ENCODE measurements at places on chromosomes 5 and 9. TPM values are rescaled to one million over a fixed set of nuclear protein-coding genes. Genes with fewer than 3 reads are reported as not detected.

- DNase-seq = no peak
These were observed 383.3 kb upstream of the SLC30A5 start for GRCh38 chr5:68710514-68710913.

DNA sequence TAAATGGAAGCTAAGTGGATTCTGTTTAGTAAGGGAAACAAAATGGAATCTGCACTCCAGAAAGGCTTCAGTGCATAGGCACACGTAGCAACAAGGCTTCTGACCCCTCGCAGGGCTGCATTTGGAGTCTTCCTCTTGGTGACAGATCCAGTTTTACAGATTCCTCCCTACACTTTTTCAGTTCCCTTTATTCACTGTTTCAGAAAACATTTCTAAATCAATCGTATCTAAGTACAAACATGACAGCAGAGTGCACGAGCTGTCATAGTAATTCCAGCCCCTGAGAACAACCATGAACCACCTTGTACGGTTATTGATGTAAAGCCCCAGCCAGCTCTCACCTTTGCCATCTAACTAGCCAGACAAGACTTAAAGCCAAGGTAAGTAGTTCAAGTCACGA, 491.6 kb downstream of the SEMA5A start:
- DNase-seq = no peak

DNA sequence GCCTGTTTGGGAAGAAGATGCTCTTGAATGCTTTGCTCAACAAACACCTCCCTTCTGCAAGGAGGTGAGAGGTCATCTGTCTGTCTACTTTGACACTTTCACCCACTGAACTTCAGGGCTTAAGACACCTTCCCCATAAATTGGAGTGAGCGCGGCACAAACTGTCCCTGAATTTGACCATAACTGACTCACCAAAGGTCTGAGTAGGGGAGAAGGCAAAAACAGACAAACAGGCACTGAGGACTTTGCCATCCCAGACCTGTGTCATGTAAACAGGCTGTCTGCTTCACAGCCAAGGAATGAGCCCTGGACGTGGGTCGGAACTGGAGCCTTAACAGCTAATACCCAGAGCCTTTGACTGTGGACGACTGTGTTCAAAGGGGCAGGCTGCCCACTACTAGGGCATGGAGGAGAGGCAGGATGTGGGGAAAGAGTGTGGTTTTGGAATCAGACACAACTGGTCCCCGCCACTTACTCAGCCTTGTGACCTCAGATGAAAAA, 320.9 kb upstream of the KLF4 start:
- DNase-seq = peak; percentile 77

GRCh38 chr5:32297181-32298058, 15.3 kb downstream of the MTMR12 start:
- DNase-seq = no peak

DNA sequence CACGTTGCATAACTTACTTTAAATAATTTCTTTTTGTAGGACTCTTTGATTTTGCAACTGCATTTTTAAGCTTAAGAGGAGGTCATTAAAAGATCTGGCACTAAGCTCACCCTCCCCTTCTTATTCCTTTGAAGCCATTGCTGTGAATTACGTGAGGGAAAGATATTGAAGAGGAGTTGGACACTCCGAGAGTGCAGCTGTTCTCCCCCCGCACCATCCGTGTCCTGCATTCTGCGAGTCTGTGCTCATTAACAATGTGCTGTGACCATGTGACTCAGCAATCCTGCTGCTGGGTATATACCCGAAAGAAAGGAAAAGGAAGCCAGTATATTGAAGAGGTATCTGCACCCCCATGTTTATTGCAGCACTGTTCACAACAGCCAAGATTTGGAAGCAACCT, 40.0 kb downstream of the NXNL2 start:
- DNase-seq = peak; percentile 37

- DNase-seq = no peak
These were observed 4.4 kb upstream of the IFT74 start for GRCh38 chr9:26951794-26952193.

DNA sequence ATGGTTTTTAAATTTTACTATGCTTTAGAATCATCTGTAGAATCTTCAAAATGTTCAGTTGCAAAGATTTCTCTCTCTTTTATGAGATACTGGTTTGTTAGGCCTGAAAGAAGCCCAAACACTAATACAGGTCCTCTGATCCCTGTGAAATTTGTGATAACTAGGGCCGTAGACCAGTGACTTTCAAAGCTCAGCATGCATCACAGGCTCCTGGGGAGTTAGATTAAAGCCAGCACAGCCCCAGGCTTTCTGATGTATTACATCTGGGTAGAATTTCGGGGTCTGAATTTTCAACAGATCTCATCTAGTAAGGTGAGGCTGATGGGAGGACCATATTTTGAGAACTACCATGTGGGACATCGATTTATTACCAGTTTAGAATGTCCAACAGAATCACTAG, 194.1 kb upstream of the PTPRD start:
- no peak for DNase-seq

GRCh38 chr9:81456431-81457006, 232.8 kb downstream of the TLE1 start:
- peak; percentile 21 for DNase-seq

GABRA6 gene
- not detected for total RNA-seq

PCDHA1 gene
- total RNA-seq = 0.42 TPM

- no peak for DNase-seq
These were observed 26.7 kb downstream of the TMEM174 start for GRCh38 chr5:73199671-73200070.

GRCh38 chr9:86674487-86674886, 272.8 kb downstream of the GAS1 start:
- DNase-seq = peak; percentile 46

- no peak for DNase-seq
These were observed 1985.9 kb downstream of the EFNA5 start for GRCh38 chr5:105684799-105685198.

GRCh38 chr5:43616535-43616934, 13.6 kb downstream of the NNT start:
- no peak for DNase-seq

- DNase-seq = no peak
These were observed 41.6 kb upstream of the FLT4 start for GRCh38 chr5:180691046-180691445.

S1PR3 gene
- total RNA-seq = 13.1 TPM

- DNase-seq = no peak
These were observed 401.3 kb downstream of the ENC1 start for GRCh38 chr5:74239261-74239660.

DNA sequence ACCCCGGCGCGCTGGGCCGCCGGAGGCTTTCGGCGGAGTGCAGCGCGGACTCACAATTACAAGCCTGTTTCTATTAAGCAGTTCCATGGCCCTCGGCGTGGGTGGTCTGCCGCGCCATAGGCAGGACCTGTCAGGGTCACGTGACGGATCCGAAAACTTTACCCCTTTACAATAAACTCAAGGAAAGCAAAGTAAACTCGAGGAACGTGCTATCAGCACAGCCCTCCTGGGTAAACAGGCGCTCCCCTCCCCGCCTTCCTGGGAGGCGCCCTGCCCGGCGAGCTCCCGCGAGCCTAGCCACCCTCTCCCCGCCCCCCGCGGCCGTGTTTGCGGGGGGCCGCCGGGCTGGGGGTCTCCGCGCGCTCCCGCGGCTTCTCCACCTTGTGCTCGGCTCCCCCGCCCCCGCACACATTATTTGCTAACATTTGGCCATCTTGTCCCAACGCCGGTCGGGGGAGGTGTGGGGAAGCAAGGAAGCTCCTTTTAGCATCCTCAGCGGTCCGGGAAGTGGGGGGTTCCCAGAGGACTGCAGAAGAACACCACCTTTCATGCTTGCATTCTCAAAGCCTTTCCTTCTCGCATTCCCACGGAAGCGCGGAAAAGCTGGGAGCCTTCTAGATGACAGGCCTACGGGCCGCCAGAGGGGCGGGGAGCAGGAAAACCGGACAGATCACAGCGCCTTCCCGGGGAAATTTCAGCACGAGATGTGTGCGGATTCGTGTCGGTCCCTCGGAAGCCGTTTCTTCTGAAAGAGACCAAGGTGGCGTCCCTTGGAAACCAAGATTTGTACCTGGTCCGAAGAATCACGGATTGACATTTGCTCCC, at the start of gene PTCH1:
PTCH1 (minus strand) TSS at position 238 of the 825 bp plus-strand sequence.
- peak; percentile 72 for DNase-seq

- no peak for DNase-seq
These were observed 585.5 kb downstream of the TLE1 start for GRCh38 chr9:81103597-81104471.

DNA sequence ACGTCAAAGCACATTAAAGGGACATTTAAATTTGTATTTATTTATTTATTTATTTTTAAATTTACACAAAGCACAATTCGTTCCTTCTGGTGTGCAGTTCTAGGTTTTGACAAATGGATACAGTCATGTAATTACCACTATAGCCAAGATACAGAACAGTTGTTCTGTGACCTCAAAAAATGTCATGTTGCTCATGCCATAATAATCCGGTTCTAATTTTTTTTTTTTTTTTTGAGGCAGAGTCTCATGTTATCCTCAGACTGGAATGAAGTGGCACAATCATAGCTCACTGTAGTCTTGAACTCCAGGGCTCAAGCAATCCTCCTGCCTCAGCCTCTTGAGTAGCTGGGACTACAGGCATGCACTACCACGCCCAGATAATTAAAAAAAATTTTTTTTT, 7.8 kb downstream of the IGFBPL1 start:
- DNase-seq = no peak

Data from Daoy (cell line).